GM23248 (cell line): ENCODE measurements at places on chromosomes 13 and 19.

GRCh38 chr19:42095814-42096230 lies 19.9 kb downstream of the ZNF574 start:
- DNase-seq: no peak

DNA sequence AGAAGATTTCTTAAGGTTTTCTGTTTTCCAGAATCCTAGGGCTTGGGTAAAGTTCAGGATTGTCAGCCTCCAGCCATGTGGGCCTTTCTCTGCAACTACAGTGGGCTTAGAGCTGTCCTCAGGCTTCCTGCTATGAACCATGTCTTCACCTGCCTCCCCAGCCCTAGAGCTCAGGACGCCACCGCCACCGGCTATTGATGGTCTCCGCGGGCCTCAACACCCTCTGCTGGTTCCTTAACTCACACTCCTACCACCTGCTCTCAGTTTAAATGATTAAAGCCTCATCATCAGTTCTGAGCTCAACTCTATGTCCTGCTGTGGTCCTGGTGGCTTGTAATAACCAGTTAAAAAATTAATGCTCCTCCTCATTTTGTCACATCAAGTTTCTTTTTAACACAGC lies 221.0 kb downstream of the EFNB2 start:
- DNase-seq: no peak

- no peak for DNase-seq
Measured at GRCh38 chr19:17530586-17530985, 19.1 kb downstream of the PGLS start.

DNA sequence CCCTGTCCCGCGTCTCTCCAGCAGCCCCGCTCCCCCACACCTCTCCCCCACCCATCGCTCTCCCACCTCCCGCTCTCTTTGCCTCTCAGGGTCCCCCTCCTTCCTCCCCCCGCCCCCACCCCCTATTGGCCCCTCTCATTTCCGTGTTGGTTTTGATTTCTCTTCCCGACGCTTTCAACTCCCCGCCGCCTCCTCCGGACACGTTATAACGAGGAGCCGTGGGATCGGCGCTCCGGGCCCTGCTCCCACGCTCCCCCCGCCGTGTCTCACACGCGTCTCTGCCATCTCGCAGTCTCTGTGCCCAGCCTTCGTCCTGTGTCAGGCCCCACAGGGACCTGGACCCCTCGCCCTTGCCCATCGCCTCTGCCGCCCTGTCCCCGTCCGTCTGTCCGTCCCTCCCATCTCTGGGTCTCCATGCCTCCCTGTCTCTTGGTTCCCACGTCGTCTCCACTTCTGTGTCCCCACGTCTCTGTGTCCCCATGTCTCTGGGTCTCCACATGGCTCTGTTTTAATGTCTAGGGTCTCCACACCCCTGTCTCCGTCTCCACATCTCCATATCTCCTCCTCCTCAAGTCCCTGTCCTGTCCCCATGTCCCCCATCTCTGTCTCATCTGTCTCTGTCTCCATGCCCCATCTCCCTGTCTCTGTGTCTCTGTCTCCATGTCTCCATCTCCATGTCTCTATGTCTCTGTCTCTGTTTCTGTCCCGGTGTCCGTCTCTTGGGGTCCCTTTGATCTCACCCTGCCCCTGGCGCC lies 13.1 kb downstream of the ERFL start:
- DNase-seq: peak; percentile 37
